ENCODE measurements at places on chromosomes 16 and 17.

GRCh38 chr17:47895347-47895855 lies 635 bp upstream of the SP2 start:
- no peaks in the 10 kb centered on the region for H3K27me3 ChIP-seq
- peak overlapping the region; percentile 83 for H3K4me3 ChIP-seq
- H3K36me3 ChIP-seq, result no peaks in the 10 kb centered on the region

DNA sequence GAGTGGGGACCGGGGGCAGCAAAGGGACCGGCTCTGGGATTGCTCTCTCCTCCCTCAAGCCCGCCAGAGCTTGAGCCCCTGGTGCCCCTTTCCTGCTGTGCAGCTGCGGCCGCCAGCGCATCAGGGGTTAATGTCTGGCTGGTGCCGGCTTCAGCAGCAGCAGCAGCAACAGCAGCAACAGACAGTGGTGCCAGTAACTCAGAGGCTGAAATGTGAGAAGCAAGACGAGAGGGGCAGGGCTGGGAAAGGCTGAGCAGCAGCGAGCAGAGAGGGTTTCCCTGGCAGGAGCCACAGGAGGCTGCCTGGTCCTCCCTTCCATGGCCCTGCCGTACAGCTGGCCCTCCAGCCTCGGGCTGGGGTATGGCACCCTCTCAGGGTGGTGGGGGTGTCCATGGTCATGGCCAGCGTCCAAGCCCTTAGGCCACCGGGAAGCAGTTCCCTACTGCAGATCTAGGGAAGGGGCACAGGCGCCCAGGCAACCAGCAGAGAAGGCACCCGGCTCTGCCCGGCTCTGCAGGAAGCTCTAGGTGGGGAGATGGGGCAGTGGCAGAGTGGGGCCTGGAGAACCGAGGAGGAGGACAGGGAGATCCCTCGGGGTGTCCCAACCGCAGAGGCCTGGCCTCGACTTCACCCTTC lies 21.1 kb upstream of the TFAP4 start:
- H3K27me3 ChIP-seq, result no peaks in the 10 kb centered on the region
- no peaks in the 10 kb centered on the region for H3K36me3 ChIP-seq
- peak overlapping the region; percentile 38 for H3K4me3 ChIP-seq
- DNase-seq, result peak; percentile 88
- H3K27ac ChIP-seq, result no peak overlapping the region

DNA sequence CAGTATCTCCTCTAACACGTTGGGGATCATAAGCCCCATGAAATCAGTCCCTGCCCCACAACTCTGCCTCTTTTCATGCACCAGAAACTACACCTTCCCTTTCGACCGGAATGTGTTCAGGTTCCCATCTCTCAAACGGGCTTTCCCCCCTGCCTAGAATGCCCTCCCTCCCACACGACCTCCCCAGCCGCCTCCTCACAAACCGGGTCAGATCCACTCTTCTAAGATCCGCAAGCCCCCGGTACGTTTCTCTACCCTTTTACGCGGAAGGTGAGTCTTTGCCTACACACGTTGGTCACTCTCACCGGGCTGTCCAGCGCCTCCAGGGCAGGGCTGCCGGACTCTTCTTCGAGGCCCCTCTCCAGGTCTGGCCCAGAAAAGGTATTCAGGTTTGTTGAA lies 708 bp downstream of the DHX33 start:
- H3K4me1 ChIP-seq, result peaks cover 12% of the 10 kb centered on the region
- no peak for DNase-seq
- peak overlapping the region; percentile 88 for H3K4me3 ChIP-seq

- no peak overlapping the region for H3K27ac ChIP-seq
- H3K4me3 ChIP-seq, result no peak overlapping the region
- no peaks in the 10 kb centered on the region for H3K27me3 ChIP-seq
- H3K36me3 ChIP-seq, result no peaks in the 10 kb centered on the region
These were observed 19.9 kb upstream of the ZNF750 start for GRCh38 chr17:82859431-82860403.

GRCh38 chr16:27193300-27193990 lies 9.9 kb upstream of the KDM8 start:
- no peaks in the 10 kb centered on the region for H3K4me1 ChIP-seq
- H3K27me3 ChIP-seq, result no peaks in the 10 kb centered on the region
- no peak for DNase-seq
- no peak overlapping the region for H3K27ac ChIP-seq
- H3K4me3 ChIP-seq, result no peak overlapping the region

- no peaks in the 10 kb centered on the region for H3K4me1 ChIP-seq
- H3K4me3 ChIP-seq, result no peak overlapping the region
- no peak overlapping the region for H3K27ac ChIP-seq
- no peaks in the 10 kb centered on the region for H3K27me3 ChIP-seq
- DNase-seq, result no peak
These were observed 12.7 kb downstream of the UNKL start for GRCh38 chr16:1401758-1402154.

DNA sequence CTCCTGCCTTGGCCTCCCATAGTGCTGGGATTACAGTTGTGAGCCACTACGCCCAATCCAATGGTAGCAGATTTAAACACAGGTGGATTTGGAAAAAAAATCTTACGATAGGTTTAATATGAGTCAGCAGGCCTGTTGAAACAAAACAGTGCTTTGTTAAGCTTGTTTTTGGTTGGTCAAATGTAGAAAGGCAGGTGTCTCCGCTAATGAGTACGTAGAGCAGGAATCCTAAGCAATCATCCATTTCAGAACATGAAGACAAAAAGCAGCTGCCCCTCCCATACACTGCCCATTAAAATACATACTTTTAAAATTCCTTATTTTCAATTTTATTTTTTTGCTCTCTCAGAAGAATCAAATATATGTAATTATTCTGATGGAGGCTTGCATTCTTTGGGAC lies 1.9 kb upstream of the WWOX start:
- H3K27ac ChIP-seq, result no peak overlapping the region
- H3K4me3 ChIP-seq, result no peak overlapping the region
- no peaks in the 10 kb centered on the region for H3K36me3 ChIP-seq
- no peaks in the 10 kb centered on the region for H3K27me3 ChIP-seq
- H3K4me1 ChIP-seq, result no peaks in the 10 kb centered on the region

- no peaks in the 10 kb centered on the region for H3K4me1 ChIP-seq
- H3K36me3 ChIP-seq, result no peaks in the 10 kb centered on the region
- H3K4me3 ChIP-seq, result no peak overlapping the region
- no peak for DNase-seq
- no peak overlapping the region for H3K27ac ChIP-seq
These were observed 50.6 kb downstream of the HS3ST3B1 start for GRCh38 chr17:14351493-14351892.

- no peaks in the 10 kb centered on the region for H3K27me3 ChIP-seq
- no peak overlapping the region for H3K4me3 ChIP-seq
- H3K27ac ChIP-seq, result no peak overlapping the region
- no peak for DNase-seq
- no peaks in the 10 kb centered on the region for H3K36me3 ChIP-seq
These were observed 69.4 kb upstream of the TNRC6C start for GRCh38 chr17:77889135-77889505.

DNA sequence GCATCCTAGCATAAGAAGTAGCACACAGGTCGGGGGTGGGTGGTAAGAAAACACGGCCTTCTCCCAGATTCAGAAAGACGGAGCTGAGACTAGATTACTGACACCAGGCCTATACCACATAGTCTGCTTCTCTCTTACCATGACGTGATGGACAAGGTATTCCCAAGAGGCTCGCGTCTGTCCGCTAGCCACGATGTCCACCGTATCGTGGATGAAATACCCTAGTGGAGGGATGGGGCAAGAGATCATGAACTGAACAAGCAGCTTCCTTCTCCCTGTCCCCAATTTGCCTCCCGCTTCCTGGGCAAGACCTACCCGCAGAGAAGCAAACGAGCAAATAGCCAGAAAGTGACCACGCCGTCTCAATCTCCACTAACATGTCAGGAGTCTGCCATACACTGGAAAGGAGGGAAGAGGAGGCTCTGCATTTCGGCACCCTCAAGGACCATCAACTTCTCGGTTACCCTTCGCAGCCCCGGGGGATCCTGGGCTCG lies 820 bp downstream of the TLCD1 start:
- DNase-seq, result no peak
- peak overlapping the region; percentile 69 for H3K4me3 ChIP-seq
- peak overlapping the region; percentile 89 for H3K27ac ChIP-seq
- no peaks in the 10 kb centered on the region for H3K27me3 ChIP-seq
- H3K4me1 ChIP-seq, result peaks cover 36% of the 10 kb centered on the region

DNA sequence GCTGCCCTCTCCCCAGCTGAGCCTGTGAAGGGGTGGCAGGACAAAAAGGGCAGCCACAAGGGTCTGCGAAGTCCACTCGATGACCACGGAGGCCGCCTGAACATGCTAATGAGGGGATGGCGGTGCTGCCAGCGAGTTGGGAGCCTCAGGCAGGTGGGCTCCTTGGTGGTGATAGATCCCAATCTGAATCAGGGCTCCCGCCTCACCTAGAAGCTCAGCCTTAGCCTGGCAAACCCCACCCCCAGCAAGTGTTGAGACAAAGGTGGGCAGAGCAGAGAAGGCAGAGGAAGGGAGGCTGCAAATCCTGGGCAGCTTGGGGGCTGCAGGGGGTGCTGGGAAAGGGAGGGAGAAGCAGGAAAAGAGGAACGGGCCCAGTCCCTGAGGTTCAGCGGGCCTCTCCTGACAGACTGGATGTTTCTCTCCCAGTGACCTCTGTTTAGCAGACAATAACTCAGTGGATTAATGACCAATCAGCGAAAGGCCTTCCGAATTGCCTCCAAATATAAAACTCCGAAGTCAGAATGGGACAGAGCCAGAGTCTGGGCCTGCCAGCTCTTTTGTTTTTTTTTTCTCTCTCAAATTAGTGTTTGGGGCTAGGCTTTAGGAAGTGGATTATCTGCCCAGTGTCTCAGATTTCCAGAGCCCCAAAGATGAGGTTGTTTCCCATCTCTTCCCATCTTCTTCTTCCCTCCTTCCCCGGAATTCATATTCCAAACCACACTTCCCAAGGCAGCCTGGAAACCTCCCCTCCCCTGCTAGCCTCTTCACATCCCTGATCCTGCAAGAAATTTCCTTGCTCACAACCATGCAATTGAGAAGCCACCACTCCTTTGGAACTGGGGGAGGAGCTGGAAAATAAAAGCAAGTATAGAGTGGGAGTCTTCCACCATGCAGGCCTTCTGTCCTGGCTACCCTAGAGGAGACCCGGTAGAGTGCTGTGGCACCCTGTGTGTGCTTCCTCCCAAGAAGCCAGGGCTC lies 15.2 kb upstream of the HOXB2 start:
- H3K4me3 ChIP-seq, result no peak overlapping the region
- no peak for DNase-seq
- no peaks in the 10 kb centered on the region for H3K4me1 ChIP-seq
- H3K27me3 ChIP-seq, result peaks cover 100% of the 10 kb centered on the region
- H3K27ac ChIP-seq, result no peak overlapping the region

DNA sequence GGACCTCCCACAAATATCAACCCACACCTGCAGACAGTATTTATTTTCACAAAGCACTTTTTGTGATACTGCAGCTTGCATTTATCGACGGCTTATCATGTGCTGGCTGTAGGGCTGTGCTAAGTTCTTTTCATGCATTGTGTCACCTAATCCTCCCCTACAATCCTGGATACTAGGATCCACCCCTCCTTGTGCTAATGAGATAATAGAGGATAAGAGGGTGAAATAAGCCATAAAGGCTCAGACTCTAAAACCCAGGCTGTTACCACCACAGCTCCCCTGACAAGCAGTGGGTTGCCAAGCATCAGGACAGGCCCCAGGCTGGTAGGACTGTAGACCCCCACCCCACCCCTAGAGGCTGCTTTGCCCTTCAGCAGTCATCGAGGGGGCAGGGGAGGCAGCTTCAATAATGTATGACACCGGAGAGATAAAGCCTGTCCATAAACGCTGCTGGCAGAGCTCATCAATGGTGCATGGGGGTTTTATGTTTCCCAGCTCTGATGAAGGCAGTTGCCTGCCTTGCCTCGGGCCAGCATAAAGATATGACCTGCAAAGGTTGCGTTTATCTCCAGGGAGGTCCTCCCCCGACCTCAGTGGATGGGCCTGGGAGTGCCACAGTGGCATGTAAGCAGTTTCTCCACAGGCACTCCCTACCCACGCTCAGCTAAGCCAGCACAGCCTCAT lies 73.9 kb upstream of the C16orf82 start:
- peak; percentile 86 for DNase-seq
- no peaks in the 10 kb centered on the region for H3K27me3 ChIP-seq
- H3K4me3 ChIP-seq, result no peak overlapping the region
- peak overlapping the region; percentile 45 for H3K27ac ChIP-seq
- H3K36me3 ChIP-seq, result no peaks in the 10 kb centered on the region

GRCh38 chr16:1345087-1345486 lies 6.6 kb downstream of the TSR3 start:
- no peak overlapping the region for H3K4me3 ChIP-seq
- no peak for DNase-seq
- peaks cover 9% of the 10 kb centered on the region for H3K4me1 ChIP-seq
- H3K27me3 ChIP-seq, result peaks cover 48% of the 10 kb centered on the region
- no peak overlapping the region for H3K27ac ChIP-seq
- no peaks in the 10 kb centered on the region for H3K36me3 ChIP-seq

GRCh38 chr16:22190081-22190775 lies 15.8 kb upstream of the EEF2K start:
- H3K27me3 ChIP-seq, result peaks cover 16% of the 10 kb centered on the region
- H3K4me1 ChIP-seq, result peaks cover 4% of the 10 kb centered on the region
- no peak overlapping the region for H3K27ac ChIP-seq
- no peaks in the 10 kb centered on the region for H3K36me3 ChIP-seq
- DNase-seq, result no peak
- peak overlapping the region; percentile 70 for H3K4me3 ChIP-seq

- no peak for DNase-seq
- no peaks in the 10 kb centered on the region for H3K4me1 ChIP-seq
- no peak overlapping the region for H3K4me3 ChIP-seq
- H3K36me3 ChIP-seq, result no peaks in the 10 kb centered on the region
- no peak overlapping the region for H3K27ac ChIP-seq
These were observed 6.8 kb downstream of the SLC13A2 start for GRCh38 chr17:28480278-28480677.

- H3K27me3 ChIP-seq, result no peaks in the 10 kb centered on the region
- H3K27ac ChIP-seq, result no peak overlapping the region
- no peak for DNase-seq
- H3K4me3 ChIP-seq, result no peak overlapping the region
- peaks cover 4% of the 10 kb centered on the region for H3K4me1 ChIP-seq
These were observed 41.8 kb upstream of the ARL4D start for GRCh38 chr17:43356999-43357398.

DNA sequence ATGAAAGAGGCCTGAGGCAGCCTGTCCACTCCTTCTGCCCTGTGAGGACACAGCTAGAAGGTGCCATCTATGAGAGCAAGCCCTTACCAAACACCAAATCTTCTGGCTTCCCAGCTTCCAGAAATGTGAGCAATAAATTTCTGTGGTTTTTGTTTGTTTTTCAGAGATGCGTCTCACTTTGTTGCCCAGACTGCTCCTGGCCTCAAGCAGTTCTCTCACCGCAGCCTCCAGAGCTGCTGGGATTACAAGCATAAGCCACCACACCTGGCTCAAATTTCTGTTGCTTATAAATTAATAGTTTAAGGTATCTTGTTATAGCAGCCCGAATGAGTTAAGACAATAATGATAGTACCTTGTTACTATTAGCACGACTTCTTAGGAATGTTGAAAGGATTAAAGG lies 12.5 kb upstream of the SLC16A11 start:
- H3K27ac ChIP-seq, result no peak overlapping the region
- no peaks in the 10 kb centered on the region for H3K4me1 ChIP-seq
- no peaks in the 10 kb centered on the region for H3K27me3 ChIP-seq
- no peak overlapping the region for H3K4me3 ChIP-seq

GRCh38 chr16:15785386-15786059 lies 71.3 kb downstream of the MYH11 start:
- H3K27ac ChIP-seq, result no peak overlapping the region
- H3K4me3 ChIP-seq, result no peak overlapping the region
- H3K27me3 ChIP-seq, result no peaks in the 10 kb centered on the region
- no peak for DNase-seq
- peaks cover 5% of the 10 kb centered on the region for H3K4me1 ChIP-seq

GRCh38 chr17:4634976-4635375 lies 6.5 kb downstream of the ALOX15 start:
- no peak overlapping the region for H3K27ac ChIP-seq
- H3K4me3 ChIP-seq, result no peak overlapping the region
- H3K27me3 ChIP-seq, result peaks cover 46% of the 10 kb centered on the region
- H3K4me1 ChIP-seq, result peaks cover 7% of the 10 kb centered on the region
- no peak for DNase-seq
